ENCODE measurements at places on chromosomes 3 and 15.

DNA sequence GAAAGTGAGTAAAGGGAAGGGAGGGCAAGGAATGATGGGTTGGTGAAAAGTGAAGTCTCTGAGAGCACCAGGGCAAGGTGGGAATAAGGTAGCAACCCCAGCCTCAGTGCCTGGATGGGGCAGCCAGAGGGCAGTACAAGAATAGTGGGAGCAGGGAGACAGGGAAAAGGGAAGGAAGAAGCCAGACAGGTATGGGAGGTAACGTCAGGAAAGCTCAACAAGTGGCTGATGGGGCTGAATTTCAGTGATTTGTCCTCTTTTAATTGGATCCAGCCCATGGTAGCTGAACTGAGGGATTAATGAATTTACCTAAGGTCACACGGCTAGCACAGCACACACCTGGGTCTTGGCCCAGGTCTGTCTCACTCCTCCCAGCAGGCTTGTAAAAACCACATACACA lies 12.6 kb downstream of the RORA start:
- no peak overlapping the region for H3K4me3 ChIP-seq
- peaks cover 22% of the 10 kb centered on the region for H3K27me3 ChIP-seq
- DNase-seq = no peak
- H3K4me1 ChIP-seq = no peaks in the 10 kb centered on the region
- H3K36me3 ChIP-seq = no peaks in the 10 kb centered on the region

- H3K27me3 ChIP-seq = no peaks in the 10 kb centered on the region
- peak overlapping the region; percentile 56 for H3K4me3 ChIP-seq
- H3K27ac ChIP-seq = no peak overlapping the region
- peaks cover 21% of the 10 kb centered on the region for H3K4me1 ChIP-seq
- no peaks in the 10 kb centered on the region for H3K36me3 ChIP-seq
These were observed 37.8 kb upstream of the TRH start for GRCh38 chr3:129936757-129937156.

DNA sequence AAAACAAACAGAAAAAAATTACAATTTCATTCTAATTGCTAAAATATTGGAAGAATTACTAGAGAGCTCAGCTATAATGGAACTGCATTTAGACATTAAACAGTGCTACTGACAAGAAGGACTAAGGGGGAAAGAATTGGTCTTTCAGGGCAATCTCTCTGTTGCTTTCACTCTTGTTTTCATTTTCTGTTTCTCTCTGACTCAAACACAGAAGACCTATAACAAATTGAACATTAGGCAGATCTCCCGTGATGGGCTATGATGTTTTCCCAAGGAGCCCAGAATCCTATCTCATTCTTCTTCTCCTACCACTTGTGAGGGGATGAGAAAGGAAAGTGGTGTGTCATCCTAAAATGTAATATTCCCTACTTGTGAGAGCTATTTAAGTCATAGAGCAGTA lies 358.0 kb upstream of the TGFBR2 start:
- no peak overlapping the region for H3K27ac ChIP-seq
- no peak overlapping the region for H3K4me3 ChIP-seq
- no peak for DNase-seq
- peaks cover 3% of the 10 kb centered on the region for H3K27me3 ChIP-seq

DNA sequence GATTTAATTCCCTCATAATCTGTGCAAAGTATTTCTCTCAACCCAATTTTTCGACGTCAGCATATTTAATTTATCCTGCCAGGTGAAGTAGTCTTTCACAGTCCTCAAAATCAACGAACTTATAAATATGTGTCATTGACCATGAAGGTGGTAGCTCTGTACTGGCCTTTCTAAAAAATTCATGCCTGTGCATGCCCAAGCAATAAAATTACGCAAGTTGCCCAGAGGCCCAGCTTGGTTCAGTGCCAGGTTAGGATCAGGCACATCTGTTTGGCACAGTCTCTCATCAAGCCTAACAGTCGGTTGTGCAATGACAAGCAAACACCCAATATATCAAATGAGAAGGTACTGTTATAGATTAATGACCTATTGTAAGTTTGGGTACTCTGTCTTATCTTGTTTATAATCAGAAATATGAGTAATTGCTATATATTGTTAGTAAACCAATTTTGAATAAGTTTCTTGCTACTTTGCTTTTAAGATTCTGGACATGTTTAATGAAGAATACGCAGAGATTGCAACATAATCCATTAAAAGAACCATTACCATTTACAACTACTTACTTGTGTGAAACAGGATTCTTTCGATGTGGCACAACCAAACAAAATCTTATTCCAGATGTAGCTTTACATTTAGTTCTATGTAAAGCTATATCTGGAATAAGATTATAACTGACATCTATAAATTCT lies 159.0 kb upstream of the IL12A start:
- no peak overlapping the region for H3K27ac ChIP-seq
- H3K4me3 ChIP-seq = no peak overlapping the region
- H3K36me3 ChIP-seq = no peaks in the 10 kb centered on the region
- no peaks in the 10 kb centered on the region for H3K4me1 ChIP-seq
- H3K27me3 ChIP-seq = peaks cover 5% of the 10 kb centered on the region

GRCh38 chr3:170426240-170426797 lies 7.7 kb downstream of the CLDN11 start:
- no peaks in the 10 kb centered on the region for H3K36me3 ChIP-seq
- H3K27ac ChIP-seq = no peak overlapping the region
- peaks cover 5% of the 10 kb centered on the region for H3K27me3 ChIP-seq
- no peak overlapping the region for H3K4me3 ChIP-seq
- peaks cover 27% of the 10 kb centered on the region for H3K4me1 ChIP-seq

- H3K4me1 ChIP-seq = no peaks in the 10 kb centered on the region
- H3K27ac ChIP-seq = no peak overlapping the region
- H3K4me3 ChIP-seq = no peak overlapping the region
These were observed 55.0 kb downstream of the OXSM start for GRCh38 chr3:25844891-25845290.

DNA sequence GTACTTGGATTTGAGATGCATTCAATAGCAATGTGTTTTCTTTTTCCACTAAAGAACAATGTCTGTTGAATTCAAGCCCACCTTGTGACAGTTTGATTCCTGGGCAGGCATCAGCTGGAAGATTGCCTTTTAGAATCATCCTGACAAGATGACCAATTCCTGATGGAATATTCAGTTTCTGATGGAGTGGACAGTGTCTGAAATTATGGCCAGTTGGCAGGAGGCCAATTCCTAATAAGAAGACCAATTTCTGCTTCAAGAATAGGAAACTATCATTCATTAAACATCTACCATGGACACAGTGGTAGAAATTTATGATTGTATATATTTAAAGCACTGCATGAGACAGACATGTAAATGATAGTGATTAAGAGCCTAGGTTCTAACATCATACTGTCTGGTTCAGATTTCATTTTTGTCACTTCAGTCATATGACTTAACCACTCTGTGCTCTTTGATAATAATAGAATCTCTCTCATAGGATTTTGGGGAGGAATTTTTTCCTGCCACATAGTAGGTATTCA lies 133.6 kb downstream of the CLSTN2 start:
- H3K27me3 ChIP-seq = no peaks in the 10 kb centered on the region
- H3K36me3 ChIP-seq = no peaks in the 10 kb centered on the region
- H3K27ac ChIP-seq = no peak overlapping the region
- no peak overlapping the region for H3K4me3 ChIP-seq
- H3K4me1 ChIP-seq = no peaks in the 10 kb centered on the region

- H3K4me3 ChIP-seq = no peak overlapping the region
- DNase-seq = no peak
- no peak overlapping the region for H3K27ac ChIP-seq
- H3K27me3 ChIP-seq = no peaks in the 10 kb centered on the region
- no peaks in the 10 kb centered on the region for H3K36me3 ChIP-seq
These were observed 5.1 kb upstream of the DNAJA4 start for GRCh38 chr15:78259232-78259631.

GRCh38 chr3:62101488-62101887 lies 271.9 kb downstream of the FEZF2 start:
- no peaks in the 10 kb centered on the region for H3K27me3 ChIP-seq
- H3K4me3 ChIP-seq = no peak overlapping the region
- no peak overlapping the region for H3K27ac ChIP-seq
